ENCODE measurements at places on chromosomes 12 and 14.

GRCh38 chr12:76270657-76271358, 77.4 kb downstream of the BBS10 start:
- no peak for DNase-seq

- DNase-seq = no peak
These were observed 13.1 kb downstream of the ATXN3 start for GRCh38 chr14:92093320-92093719.

- DNase-seq = no peak
These were observed 75.3 kb upstream of the C14orf180 start for GRCh38 chr14:104504172-104504735.

GRCh38 chr14:95125221-95125620, 32.1 kb downstream of the DICER1 start:
- no peak for DNase-seq

DNA sequence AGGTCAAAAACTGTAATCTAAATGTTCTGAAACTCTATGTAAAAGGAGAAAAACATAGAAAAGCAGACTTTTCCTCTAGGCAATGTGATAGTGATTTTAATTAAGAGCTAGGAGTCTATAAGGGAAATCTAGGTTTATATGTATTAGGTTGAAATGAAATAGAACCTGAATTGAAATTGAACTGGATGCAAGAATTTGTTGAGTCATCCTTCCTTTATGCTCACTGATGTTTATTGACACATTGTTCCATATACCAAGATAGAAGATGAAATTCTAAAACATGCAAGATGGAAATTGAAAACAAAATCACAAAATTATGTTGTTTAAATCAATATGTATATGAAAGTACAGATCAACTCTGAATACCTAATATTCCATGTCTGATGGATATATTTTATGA, 170.4 kb upstream of the FLRT2 start:
- DNase-seq = no peak

DNA sequence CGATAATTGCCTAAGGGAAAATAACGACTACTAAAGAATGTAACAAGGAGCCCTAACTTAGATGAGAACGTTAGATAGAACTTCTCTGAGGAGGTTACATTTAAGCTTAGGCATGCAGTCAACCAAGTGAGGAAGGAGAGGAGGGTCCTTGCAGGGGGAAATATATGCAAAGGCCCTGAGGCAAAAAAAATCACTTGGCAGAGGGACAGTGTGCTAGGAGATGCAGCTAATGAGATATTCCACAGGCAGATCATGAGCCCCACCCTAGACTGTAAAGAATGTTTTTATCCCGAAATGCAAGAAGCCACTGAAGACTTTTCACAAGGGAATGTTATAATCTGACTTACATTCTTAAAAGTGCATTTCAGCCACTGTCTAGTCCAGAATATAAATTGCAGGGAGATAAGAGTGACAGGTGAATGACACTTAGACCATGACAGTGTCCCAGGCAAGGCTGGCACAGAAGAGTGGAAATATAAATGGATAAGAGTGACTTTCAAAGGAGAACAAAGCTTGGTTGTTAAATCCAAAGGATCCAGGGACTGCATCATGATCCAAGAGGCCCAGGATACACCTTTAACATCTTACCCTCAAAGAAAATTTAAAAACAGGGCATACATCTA, 61.0 kb downstream of the PPM1H start:
- DNase-seq = no peak
